Activated T-cell treated with anti-CD3 and anti-CD28 coated beads, Interleukin-2, amount 50 U/mL, for 24 hours (primary cell): ENCODE measurements at places on chromosomes 2 and 18.

DNA sequence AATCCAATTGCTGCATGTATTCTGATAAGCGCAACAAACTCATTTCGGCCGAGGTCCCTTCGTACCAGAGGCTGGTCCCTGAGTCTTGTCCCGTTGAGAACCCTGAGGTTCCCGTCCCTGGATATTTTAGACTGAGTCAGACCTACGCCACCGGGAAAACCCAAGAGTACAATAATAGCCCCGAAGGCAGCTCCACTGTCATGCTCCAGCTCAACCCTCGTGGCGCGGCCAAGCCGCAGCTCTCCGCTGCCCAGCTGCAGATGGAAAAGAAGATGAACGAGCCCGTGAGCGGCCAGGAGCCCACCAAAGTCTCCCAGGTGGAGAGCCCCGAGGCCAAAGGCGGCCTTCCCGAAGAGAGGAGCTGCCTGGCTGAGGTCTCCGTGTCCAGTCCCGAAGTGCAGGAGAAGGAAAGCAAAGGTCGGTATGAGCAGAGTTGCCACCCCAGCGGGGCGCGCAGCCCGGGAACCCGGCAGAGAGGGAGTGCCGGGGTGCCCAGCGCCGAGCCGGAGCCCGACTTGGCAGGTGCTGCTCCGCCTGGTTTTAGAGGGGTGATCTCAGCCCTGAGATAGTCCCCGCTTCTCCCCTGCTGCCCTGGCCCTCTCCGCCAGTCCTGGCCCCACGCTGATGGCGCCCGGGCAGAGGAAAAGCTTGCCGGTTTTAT, 714 bp downstream of the HOXD10 start:
- no peak for DNase-seq

GRCh38 chr18:79875931-79876461, 75.5 kb downstream of the SLC66A2 start:
- DNase-seq, result peak; percentile 13

DNA sequence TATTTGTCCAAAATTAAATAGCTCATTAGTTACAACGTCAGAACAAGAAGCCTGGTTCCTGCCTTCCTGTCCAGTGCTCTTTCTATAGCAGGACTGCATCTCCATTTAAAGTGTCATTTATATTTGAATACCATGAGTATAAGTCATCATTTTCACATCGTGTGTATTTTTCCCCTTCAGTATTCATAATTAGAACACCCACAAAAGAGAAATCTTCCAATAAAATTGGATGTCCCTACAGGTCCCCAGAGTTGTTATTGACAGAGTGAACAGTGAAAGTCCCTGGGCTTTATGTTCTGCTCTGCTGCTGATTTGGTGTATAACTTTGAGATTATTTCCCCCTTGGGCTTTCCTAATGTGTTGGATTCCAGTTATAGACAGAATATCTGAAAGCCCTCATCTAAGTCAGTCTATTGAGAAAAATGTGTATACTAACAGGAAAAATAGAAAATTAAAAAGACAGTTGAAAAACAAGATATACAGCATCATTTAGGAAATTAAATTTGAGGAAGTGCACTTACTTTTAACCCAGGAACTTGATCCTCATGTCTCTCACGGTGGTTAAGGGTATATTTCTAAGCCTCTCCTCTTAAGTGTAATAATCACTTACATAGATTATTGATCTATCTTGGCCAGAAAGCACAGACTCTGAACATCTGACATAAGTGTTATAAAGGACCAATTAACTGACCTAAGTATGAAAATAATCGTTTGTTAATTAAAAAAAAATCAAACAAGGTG, 15.2 kb upstream of the REV1 start:
- no peak for DNase-seq

GRCh38 chr2:127355407-127356008, 32.3 kb downstream of the MAP3K2 start:
- no peak for DNase-seq

DNA sequence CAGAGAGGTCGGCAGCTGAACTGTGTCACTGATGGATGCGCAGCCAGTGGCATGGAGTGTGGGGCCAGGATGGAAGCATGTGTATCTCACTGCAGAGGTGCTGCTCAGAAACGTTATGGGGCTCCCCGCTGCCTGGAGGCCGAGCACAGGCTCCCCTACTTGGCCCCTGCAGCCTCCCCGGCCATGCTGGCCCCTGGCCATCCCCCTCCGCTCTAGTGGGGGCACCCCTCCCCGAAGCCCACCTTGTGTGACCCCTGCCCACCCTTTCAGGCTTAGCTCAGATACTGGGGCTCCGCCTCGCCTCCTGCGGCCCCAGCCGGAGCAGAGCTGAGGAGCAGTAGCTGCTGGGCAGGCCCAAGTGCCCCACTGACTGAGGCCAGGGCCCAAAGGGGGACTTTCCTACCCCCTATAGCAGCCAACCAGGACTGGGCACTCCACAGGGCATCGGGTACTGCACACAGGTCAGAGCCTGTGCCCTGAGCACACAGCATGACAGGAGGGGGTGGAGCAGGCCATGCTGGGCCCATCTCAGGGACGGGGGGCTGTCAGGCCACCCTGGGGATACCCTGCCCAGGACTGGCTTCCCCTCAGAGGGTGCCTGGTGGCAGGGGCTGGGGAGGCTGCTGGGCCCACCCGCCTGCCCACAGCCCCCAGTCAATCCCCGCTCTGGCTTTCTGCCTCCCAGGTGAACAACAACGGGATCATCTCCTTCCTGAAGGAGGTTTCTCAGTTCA, 31.3 kb downstream of the SNED1 start:
- DNase-seq, result no peak

- DNase-seq, result no peak
Measured at GRCh38 chr18:76487782-76488181, 7.3 kb downstream of the ZNF516 start.

DNA sequence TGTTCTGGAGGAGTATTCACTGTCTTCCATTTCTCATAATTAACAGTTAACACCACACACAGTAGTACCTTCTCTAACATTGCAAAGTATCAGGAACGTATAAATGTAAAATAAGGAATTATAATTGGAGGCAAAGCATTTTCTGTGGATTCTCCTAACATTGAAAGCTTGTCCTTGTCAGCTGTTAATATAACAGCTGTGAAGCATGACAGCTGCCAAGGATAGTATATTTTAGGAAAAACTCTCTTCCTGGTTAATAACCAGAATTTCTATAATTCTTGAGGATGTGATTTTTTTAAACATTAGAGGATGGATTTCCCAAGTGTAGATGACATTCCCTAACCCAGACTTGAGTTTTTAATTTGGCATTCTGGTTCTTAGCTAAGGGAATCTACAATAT, 110.3 kb downstream of the EPC2 start:
- DNase-seq, result no peak

GRCh38 chr2:25905126-25905525, 26.8 kb upstream of the ASXL2 start:
- no peak for DNase-seq

GRCh38 chr2:176473177-176473576, 203.9 kb downstream of the MTX2 start:
- DNase-seq, result peak; percentile 31

DNA sequence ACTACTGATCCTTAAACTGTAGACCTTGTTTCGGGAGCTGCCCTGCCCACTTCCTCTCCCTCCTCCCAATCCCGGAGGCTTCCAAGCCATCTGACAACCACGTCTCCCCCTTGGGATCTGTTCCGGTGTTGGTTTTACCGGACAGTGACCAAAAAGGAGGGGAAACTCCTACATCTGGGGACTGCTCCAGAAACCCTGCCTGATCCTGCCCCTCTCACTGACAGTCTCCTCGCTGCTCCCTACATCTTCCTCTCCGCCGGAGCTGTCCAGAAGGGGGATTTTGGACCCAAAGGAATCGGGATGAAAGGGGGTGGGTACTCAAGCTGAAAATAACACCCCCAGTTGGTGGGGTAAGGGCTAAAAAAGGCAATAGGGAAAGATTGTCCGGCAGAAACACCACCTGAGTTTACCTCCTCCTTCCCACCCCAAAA, 1.5 kb downstream of the INO80D start:
- DNase-seq, result peak; percentile 55

DNA sequence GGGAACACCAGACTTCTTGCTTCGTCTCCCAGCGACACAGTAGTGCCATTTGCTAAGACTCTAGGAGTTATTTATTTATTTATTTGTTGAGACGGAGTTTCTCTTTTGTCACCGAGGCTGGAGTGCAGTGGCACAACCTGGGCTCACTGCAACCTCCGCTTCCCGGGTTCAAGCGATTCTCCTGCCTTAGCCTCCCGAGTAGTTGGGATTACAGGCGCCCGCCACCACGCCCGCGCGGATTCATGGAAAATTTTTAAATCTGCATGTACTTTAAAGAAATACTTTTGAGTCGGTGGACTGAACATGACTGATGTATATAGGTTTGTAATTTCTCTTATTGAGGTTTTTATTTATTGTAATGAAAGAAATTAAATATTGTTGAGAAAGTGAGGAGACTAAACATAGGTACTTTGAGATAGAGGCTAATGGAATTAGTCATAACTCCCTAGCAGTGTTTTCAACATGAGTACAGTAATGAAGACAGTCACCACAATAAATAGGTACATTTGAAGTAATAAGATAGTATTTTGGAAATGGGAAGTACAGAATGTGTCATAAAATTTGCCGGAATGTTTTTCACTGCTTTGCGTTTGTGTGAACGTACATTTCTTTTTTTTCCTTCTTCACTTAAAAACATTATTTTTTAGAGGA, 983 bp downstream of the MTX2 start:
- peak; percentile 31 for DNase-seq

DNA sequence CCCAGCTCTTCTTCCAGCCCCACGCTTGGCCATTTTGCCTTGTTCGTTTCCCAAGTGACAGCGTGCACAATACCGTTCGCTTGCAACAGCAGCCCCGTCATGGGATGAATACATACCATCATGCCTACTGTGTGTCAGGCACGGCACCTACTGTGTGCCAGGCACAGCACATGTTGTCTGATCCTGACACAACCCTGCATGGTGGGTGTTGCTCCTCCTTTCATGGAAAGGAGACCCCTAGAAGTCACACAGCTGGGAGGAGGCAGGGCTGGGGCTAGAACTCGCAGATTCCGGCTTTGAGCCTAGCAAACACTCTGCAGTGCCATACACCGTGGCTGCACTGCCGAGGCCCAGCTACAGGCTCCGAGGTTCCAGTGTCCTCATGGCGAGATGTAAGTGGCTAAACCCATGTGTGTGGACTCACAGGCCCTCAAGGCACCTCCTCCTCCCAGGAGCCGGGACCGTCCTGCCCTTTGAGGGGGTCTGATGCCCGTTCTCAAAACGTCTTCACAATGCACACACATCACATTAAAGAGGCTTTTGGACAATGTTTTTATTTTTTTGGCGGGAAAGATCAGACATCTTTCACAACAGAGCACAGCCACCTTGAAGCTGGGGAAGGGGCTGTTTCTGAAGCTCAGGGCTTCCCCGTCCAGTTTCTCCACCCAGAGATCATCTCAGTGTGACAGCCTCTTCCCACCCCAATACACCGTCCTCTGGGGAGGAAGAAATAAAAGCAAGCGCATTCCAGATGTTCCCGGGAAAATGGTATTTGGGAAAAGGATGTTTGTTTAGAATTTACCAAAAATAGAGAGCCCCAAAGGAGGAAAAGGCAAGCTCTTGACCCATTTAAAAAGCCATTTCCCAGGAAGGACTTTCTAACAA, 64.9 kb downstream of the HS1BP3 start:
- no peak for DNase-seq

GRCh38 chr2:181628590-181629585, 28.0 kb downstream of the CERKL start:
- DNase-seq, result no peak

DNA sequence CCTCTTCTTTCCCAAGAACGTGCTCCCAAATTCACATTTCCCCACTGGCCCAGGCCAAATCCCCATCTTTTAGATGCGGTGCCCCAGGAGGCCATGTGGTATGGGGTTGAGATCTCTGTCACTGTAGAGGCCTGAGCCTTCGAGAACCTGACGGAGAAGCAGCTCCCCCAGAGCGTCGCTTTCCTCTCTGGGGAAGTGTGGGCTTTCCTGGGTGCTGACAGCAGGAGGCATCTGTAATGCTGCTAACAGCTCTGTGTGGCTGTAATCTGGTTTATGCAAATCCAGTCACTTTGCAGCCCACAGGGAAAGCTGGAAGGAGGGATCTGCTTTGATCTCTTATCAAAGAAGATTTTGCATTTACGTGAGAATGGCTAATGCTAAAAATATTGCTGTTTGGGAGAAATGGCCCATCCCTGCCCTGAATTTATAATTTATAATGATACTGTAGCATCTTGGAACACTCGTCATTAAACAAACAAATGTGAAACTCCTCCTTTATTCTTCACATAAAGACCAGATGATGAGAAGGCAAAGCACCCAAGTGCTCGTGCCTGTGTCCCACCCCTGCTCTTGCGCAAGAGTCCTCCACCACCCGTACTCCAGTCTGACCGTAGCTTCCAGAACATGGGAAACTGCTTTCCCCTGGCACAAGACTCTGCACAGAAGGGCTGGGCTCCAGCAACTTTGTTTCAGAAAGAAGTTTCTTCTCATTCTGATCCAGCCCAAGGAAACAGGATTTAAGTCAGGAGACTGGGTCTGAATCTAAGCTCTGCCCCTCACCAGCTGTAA, 109.9 kb upstream of the EPC2 start:
- no peak for DNase-seq

- DNase-seq, result no peak
Measured at GRCh38 chr2:5410991-5411700, 281.0 kb upstream of the SOX11 start.

GRCh38 chr2:217820091-217820819, 182.5 kb downstream of the TNS1 start:
- no peak for DNase-seq

DNA sequence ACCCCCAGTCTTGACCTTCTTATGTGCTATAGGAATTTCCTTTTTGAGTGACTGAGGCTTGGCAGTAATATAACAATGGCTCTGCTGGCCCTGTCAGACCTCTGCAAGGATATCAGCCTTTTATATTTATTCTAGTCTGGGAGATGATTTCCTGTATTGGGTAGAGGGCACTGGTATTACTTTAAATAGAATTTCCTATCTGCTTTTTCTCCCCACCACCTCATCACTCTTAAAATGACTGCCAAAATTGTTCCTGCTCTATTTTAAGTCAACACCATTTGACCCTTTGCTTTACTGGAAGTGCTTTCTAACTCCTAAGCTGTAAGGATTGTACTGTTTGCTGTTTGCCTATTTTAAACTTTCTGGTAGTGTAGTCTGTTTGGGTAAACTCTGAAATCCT, 658.4 kb upstream of the FSHR start:
- no peak for DNase-seq

- no peak for DNase-seq
Measured at GRCh38 chr18:60067426-60068210, 167.8 kb downstream of the PMAIP1 start.

DNA sequence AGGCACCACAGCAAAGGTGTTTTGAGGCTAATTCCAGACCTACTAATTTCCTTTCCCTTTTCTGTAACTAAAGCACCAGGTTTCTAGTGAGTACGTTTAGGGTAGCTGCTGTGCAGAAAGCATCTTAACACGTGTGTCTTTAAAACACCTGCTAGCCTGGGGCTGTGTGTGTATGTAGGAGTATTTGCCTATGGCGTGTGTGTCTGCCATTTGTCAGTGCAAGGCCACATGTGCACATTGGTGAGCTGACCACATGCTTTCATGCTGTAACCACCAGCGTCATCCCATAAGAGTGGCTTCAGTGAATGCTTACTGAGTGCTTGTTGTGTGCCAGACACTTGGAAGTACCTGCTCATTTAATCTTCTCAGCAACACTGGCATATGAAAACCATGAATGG, 241.6 kb downstream of the SEPTIN10 start:
- no peak for DNase-seq
